Stimulated activated CD8-positive, alpha-beta memory T cell treated with anti-CD3 and anti-CD28 coated beads, Interleukin-4, amount 100 ng/mL, for 1 hour (primary cell): ENCODE measurements at places on chromosomes 4 and X.

DNA sequence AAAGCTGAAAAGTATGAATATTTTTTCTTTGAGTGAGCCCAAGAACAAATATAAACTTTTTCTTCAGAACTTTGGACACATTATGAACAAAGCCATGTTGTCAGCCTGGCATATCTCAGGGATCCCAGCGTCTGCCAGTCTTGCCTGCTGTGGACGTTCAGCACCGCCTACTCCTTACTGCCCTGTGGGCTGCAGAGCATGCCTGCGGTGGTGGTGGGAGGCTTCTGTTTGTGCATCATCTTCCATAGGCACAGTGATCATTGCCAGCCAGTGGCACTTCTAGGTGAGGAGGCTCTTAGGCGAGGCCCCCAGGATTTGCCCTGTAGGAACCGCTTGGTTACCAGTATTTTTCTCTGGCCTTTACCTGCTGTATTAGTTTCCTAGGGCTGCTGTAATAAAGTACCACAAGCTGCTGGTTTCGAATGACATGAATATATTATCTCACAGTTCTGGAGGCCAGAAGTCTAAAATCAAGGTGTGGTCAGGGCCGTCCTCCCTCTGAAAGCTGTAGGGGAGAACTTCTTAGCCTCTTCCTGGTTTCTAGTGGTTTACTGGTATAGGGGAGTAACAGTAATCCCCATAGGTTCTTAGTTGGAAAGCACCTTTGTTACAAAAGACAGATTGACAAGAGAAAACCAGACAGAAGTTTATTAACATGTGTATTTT is 15.4 kb downstream of the ANXA3 start:
- no peak for DNase-seq

DNA sequence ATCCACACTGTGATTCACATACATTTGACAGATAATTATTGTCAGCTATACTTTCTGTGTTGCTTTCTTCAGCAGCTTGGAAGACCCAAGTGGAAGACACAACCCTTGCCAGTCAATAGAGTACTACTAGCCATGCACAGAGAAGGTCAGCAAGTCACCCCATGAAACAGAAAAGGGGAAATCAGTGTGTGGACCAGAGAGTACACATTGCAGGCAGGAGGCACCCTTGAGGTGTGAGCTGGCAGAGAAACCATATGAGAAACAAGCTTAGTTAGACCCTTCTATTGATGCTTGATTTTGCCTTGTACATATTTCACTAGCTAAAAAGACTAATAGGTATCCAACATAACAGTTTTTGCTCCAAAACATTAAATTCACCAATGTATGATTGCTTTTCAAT is 99.5 kb downstream of the NLGN4X start:
- DNase-seq = no peak

DNA sequence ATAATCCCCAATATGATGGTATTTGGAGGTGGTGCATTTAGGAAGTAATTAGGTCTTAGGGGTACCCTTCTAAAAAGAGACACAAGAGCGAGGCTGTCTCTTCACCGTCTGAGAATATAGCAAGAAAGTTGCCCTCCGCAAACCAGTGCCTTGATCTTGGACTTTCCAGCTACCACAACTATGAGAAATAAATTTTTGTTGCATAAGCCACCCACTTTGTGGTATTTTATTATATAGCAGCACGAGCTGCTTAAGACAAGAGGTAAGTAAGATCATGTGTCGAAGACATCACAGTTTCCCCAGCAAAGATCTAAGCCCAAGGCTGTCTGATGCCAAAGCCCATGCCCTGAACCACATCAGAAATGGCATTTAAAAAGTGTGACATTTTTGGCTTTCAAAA is 9.6 kb upstream of the EXOSC9 start:
- no peak for DNase-seq

GRCh38 chr4:53004497-53005148 is 142.5 kb downstream of the RASL11B start:
- no peak for DNase-seq

- no peak for DNase-seq
Observed at GRCh38 chrX:66008328-66008970, 31.4 kb downstream of the VSIG4 start.

GRCh38 chr4:147944249-147944648 is 212.4 kb downstream of the ARHGAP10 start:
- DNase-seq = no peak

GRCh38 chr4:94700298-94700697 is 57.5 kb upstream of the BMPR1B start:
- no peak for DNase-seq

DNA sequence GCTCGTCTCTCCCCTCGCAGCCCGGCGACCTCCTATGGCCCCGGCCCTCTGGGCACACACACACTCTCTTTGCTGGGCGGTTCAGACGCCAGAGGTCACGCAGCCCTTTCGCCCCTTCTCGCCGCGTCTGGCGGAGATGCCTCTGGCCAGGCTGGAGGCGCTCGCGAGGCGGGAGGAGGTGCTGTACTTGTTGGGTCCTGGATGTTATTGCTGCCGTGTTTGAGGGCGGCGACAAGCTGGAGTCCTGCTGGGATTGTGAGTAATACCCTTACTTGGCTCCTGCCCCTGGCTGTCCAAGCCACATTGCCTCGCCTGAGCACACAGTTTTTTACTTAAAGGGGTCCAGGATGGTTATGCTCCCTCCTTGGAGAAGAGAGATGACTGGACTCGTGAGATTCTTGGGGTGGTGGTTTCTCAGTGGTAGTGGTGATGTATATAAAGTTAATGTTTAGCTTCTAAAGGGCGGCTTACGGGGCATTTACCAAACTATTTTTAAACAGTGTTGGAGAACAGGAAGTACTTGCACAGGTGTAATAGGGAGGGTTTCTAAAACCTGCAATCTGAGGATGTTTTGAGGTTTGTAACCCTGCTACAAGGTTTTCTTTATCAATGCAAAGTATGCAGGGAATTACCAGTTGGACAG is 572 bp downstream of the USP53 start:
- peak; percentile 33 for DNase-seq

- no peak for DNase-seq
Observed at GRCh38 chr4:52410971-52411370, 248.1 kb downstream of the USP46 start.

DNA sequence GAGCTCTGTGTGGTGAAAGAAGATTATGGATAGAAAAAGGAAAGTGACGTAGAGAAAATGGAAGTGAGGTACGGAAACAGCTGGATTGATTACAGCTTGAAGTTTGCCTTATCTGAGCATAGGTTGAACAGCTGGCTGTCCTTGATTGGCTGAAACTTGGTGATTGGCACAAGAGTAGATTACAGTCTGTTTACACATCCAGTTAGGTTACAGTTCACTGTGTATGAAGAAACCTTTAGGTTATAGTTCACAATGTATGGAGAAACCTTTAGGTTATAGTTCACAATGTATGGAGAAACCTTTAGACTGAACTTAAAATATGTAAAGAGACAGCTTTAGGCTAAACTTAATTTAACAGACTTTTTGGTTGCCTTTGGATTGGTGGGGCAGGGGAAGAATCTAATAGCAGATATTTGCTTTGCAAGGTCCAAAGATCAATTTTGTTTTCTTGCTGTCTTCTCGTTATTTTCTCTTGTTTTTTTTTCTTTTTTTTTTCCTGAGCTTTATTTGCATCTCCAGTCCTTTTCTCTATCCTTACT is 15.6 kb upstream of the ART3 start:
- DNase-seq = no peak

- peak; percentile 2 for DNase-seq
Observed at GRCh38 chr4:105061136-105061696, 85.5 kb upstream of the TET2 start.

DNA sequence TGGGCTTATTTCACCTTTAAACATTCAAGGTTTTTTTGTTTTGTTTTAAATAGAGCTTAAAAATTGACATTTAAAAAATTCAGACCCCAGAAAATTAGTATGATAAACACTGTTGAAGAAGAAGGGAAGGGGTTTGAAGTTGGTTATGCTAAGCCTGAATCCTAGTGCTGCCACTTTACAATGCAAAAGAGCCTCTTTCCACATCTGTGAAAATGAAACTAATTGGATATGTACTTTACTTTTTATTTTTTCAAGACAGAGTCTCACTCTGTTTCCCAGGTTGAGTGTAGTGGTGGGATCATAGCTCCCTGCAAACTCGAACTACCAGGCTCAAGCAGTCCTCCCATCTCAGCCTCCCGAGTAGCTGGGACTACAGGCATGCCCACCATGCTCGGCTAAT is 41.8 kb downstream of the FIP1L1 start:
- no peak for DNase-seq

GRCh38 chr4:149885896-149886295 is 70.3 kb upstream of the IQCM start:
- no peak for DNase-seq

DNA sequence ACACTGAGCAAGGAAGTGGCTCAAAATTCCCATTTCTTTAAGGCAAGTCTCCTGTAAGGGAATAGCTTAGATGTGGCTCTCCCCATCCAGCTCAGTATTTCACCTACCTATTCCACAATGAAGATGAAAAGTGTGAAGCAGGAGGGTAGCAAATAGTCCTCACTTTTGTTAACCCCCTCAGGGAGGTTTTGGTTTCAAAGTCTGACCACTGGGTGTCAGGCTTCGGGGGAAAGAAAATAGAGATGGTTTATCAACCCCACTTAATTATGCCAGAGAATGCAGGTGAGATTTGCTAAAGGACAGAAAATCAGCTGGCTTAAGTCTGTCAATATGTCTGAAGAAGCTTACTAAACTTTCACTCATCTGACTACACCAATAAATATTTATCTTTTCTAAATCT is 69.5 kb downstream of the DHX15 start:
- no peak for DNase-seq

DNA sequence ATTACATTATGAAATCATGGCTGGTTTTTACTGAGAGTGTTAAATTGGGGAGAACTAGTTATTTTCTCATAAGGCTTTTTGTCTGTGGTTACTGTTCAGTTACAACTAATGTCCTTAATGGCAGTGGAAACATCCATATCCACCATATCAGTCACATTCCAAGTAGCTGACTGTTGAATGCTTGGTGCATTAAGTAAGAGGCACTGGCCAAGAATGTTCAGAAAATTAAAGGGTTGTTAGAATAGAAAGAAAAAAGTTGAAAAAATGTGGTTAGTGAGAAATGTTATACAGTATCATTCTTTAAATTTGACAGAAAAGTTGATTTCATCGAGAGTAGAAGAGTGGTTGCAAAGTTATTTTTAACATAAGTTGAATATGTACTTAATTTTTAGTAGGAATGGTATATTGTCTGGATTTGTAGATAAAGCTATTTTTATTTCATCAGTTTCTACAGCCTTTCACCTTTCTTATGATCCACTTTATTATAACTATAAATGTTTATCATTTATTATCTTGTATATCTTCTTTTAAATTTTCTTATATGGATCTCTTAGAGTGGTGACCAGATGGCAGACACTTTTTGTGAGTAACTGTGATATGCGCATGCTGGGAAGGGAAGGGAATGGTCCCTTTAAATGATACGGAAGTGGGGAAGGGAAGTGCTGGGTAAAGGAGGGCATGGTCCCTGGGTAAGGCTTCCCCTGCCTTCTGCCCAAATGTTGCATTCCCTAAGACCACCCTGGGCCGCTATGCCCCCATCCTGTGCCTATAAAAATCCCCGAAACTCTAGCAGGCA is 2407.1 kb downstream of the ARAP2 start:
- no peak for DNase-seq

GRCh38 chr4:152723236-152723635 is 43.4 kb upstream of the TMEM154 start:
- no peak for DNase-seq

DNA sequence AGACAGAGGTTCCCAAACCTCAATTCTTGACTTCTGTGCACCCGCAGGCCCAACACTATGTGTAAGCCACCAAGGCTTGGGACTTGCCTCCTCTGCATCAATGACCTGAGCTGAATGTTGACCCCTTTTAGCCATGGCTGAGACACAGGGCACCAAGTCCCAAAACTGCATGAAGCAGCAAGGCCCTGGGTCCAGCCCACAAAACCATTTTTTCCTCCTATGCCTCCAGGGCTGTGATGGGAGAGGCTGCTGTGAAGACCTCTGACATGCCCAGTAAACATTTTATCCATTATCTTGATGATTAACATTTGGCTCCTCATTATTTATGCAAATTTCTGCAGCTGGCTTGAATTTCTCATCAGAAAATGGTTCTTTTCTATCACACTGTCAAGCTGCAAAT is 85.4 kb downstream of the ITM2A start:
- DNase-seq = no peak

GRCh38 chrX:130799393-130799792 is 103.6 kb downstream of the ENOX2 start:
- DNase-seq = no peak

- DNase-seq = no peak
Observed at GRCh38 chr4:163382178-163382869, 38.6 kb downstream of the NPY5R start.

- DNase-seq = no peak
Observed at GRCh38 chrX:132442691-132443090, 46.1 kb downstream of the MBNL3 start.

DNA sequence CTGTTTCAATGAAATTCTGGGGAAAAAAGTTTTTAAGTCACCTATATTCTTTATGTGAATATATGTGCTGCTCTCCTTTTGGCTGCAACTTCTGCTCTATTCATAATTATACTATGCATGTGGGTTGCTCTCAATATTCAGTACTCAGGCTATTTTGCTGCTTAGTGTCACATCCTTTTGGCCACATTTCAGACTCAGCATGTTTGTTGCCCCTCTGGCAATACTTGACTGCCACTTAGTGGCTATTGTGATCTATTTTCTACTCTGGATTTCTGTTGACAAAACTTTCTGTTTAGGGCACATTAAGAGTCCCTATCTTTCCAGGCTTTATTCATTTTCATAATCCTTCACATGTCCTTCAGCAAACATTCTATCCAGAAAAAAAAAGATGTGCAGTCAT is 15.8 kb upstream of the CT45A1 start:
- no peak for DNase-seq

DNA sequence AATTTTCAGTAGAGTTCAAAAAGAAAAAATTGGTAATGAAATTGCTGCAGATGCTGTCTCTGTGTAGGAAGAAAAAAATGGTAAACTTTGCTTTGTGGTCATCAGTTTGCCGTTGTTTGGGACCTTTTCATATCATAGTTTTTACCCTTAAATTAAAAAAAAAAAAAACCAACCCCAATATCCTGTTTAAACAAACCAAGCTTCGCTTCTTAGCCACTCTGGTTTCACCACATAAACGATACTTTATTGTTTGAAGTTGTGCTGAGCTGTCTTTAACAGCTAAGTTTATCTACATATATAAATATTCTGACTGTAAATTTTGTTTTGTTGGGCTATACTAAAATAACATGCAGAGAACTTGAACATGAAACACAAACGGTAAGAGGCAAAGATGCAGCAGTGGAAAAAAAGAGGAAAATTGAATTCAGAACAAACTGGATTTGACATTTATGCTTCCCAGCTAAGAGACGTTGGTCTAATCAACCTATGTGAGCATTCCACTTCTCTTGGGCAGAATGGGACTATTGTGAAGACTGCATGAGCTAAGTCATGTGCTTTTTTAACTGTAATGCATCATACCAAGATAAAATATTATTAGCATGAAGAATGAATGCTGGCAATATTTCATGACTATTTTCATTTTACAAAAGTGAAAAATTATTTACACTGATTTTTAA is 15.7 kb upstream of the H2AZ1 start:
- DNase-seq = no peak

GRCh38 chr4:8583655-8584025 is 3.4 kb downstream of the GPR78 start:
- no peak for DNase-seq
